ENCODE measurements at places on chromosomes 3 and 15.

DNA sequence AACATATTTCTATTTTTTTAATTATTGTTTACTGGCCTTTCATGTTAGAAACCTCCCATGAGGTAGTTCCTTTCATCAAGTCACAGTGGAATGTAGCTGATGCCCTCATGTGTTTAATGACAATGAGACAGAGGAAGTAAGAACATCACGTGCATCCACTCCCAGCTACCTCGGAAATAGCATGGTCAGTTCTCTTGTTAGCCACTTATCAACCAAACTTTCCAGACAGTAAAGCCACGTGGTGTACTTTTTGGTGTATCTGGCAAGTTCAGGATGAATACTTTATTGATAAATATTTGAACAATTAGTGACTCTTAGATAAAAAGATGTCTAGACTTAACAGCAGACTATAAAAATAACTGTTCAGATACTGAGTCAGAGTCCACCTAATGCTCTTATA lies 781.7 kb downstream of the MECOM start:
- no peak for DNase-seq

GRCh38 chr3:19399836-19400235 lies 251.5 kb downstream of the KCNH8 start:
- DNase-seq = no peak

GRCh38 chr3:31189971-31190370 lies 295.5 kb upstream of the GADL1 start:
- DNase-seq = no peak

DNA sequence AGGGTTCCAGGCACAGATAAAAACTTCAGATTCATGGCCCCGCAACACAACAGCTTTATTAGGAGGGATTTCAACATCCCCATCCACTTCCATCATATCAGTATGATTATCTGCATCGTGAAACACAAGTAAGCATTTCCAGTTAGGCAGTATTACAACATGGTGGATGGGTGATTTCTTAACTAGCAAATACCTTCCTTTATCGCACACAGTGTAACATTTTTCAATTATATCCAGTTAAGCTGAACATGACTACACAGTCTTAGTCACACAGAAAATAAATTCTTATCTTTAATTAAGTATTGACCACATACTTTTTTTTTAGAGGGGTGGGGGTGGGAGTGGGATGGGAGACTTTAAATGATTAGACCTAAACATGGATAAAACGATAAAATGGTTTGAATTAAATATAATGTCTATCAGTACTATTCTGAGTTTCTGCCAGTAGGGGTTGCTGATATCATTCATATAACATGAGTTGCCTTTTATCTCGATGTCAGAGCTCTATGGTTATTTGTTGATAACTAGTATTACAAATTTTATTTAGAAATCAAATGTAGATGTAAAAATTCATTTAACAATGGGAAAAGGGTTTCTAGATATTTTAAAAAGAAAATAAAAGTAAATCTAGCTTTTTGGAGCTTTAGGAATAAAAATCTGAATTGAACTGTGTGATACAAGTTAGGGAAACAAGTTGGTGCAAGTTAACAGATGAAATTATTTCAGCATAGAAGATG lies 146.6 kb downstream of the TBL1XR1 start:
- DNase-seq = peak; percentile 39

DNA sequence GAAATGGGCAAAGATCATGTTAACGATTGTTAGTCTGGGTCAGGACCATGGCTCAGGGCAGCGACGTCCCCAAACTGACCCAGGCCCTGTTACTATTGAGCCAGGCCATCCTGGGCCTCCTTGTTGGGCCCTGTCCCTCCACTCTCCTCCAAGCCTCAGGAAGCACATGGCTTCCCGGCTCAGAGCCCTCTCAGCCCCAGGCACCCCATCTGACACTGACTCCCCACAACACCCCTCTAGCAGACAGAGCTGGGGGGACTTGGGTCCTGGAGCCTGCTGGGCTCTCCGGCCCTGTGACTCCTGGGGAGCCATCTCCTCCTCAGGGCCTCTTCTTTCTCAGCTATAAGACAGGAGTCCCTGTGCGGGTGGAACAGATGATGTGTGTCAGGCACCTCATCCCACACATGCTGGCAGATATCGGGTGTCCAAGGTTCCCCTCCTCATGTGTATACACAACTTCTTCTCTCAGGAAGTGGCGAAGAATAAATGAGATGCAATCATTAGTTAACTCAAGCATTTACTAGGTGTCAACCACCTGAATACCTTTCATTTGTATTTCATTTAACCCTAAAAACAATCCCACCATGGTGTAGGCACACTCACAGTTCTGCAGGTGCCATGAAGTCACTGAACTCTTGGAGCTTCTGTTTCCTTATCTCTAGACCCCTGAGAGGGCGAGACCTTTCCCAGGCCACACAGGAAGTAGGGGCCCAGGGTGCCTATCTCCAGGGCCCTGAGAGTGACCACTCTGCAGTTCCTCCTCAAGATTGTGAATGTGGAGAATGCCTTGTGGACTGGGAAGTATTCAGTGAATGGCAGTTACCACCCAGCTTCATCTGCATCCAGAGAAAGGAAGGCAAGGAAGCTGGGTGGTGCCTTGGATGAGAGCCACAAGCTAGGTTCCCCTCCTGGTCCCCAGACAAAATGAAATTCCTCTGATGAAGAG lies 282.5 kb upstream of the TLE3 start:
- DNase-seq = no peak

DNA sequence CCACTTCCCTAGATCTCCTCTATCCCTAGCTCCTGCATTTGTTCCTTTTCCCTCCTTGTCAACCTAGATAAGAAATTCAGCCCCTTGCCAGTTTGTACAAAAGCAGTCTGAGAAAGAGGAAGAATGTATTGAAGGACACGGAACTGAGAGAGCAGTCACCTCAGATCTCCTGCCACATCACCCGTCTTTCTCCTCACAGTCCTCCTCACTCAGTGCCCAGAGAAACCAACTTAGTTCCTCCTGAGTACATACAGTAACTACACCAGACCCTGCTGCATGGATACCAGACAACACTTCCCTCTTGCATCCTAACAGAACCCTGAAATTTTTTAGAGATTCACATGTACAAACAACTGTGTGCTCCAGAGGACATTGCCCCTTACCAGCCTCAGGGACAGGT lies 563.6 kb upstream of the ADAMTS9 start:
- DNase-seq = no peak

- peak; percentile 32 for DNase-seq
These were observed 39.6 kb downstream of the ATP13A3 start for GRCh38 chr3:194447161-194447560.

DNA sequence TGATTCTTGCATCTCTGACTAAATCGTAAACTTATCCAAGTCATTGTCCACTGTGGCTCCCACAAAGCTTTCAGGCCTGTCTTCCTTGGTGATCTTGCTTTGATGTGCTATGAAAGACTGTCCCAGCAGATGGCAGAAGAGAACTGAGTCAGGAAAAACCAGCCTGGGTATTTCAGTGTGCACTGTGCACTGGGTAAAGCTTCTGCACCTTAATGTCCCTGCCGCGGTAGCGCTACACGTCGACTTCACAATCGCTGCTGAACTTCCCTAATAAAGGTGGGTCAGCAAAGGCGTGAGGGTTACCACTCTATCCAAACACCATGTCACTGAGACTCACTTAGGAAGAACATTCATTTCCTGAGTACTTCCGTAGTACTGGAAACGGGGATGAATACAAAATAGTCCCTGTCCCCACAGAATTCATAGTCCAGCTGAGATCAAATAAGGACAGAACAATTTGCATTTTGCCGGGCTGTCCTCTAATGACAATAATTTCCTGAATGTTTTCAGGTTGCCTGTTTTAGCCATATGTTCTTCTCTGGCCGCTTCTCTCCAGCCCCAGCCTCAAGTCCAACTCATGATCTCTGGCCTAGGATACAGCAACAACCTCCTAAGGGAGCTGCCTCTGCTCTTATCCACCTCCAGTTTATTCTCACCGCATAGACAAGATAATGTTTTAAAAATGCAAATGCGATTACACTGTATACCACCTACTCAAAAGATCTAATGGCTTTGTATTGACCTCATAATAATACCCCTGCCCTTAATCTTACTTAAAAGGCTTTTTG lies 83.6 kb upstream of the AKAP13 start:
- peak; percentile 84 for DNase-seq

DNA sequence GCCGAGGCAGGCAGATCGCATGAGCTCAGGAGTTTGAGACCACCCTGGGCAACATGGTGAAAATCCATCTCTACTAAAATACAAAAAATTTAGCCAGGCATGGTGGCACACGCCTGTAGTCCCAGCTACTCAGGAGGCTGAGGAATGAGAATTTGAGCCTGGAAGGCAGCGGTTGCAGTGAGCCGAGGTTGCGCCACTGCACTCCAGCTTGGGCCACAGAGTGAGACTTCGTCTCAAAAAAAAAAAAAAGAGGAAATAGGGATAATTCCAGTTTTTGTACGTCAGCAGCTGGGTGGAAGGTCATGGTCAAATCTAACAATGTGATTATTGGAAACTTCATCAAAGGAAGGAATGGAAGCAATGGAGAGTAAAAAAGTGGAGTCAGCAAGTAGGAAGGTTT lies 3.1 kb downstream of the CMC1 start:
- DNase-seq = no peak

DNA sequence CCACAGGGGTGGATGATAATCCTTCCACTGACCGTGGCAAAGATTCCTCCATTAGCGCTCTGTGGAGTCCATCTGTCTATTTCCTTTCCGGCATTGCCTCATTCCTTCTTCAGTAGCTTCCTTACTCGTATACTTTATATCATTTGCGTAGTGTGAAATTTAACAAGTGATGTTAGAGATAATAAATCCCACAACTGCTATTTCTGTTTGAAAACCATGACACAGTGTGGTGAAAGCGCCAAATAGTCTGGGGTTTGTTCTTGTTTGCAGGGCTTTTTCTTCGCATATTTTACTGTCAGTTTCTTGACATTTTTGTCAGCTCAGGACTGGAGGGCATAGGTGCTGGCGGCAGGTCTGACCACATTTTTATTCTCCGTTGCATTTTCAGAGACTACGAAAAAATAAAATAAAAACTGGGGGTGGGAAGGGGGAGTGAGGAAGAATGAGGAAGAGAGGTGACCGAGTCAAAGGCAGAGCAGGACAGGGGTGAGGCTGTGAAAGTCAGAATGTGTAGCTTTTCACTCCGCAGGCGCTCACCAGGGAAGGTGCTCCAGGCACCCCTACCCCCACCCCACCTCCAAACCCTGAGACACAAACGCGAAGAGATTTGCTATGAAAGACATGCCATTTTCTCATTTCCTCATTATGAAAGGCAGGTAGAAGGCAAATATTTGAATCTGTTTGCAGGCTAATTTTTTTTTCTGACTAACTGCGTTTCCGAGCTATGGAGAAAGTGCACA lies 965.0 kb downstream of the MCTP2 start:
- DNase-seq = no peak

DNA sequence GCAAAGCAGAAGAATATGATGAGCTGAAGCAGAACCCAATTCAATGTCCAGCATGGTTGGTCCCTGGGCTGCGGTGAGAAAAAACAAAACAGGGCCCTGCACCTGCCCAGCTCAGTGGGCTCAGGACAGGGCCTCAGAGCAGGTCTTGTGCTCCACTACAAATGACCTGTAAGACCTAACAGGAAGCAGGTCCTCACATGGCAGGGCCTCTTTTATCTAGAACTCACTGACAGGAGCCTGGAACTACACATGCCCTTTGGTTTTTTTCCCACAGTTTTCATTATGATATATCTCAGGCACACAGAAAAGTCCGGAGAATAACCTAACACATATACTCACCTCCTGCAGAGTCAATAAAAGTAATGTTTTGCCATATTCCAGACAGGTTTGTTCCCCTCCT lies 38.4 kb downstream of the CCDC12 start:
- no peak for DNase-seq

DNA sequence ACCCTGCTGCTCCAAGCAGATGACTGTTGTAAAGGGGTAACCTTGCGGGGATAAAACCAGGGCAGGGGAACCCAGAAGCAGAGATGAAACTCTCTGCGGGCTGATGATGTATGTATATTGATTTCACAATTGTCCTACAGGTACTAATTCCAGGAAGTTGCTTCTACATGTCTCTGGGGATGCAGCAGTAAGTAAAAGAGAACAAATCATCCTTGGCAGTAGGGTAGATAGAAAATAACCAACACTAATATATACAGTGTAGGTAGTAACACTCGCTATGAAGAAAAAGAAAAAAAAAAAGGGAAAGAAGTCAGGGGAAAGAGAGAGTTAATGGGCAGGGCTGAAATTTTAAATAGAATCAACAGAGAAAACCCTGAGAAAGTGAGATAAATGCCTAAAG lies 50.2 kb downstream of the EPHA3 start:
- DNase-seq = no peak

GRCh38 chr3:52522651-52523251 lies 10.9 kb downstream of the NT5DC2 start:
- no peak for DNase-seq

DNA sequence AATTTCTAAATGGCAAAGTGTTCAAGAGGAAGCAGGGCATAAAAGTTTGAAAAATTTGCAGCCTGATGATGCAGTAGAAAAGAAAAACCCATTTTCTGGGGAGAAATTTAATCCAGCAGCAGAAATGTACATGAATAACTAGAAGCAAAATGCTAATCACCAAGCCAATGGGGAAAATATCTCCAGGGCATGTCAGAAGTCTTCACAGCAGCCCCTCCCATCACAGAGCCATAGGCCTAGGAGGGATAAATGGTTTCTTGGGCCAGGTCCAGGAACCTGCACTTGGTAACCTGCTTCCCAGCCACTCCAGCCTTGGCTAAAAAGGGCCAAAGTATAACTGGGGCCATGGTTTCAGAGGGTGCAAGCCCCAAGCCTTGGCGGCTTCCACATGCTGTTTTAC lies 22.6 kb downstream of the OSTN start:
- DNase-seq = no peak

DNA sequence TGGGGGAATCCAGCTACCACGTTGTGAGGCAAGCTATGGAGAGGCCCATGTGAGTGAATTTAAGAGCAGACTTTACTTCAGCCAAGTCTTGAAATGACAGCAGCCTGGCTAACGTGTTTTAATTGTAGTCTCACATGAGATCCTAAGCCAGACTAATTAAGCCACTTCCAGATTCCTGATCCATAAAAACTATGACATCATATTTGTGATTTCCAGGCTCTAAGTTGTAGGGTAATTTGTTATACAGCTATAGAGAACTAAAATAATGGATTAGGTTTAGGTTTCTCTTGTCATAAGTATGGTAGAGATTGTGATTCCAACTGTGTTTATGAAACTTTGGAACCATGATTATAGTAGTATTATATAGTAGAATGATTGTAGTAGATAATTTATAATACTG lies 329.5 kb downstream of the DOCK3 start:
- no peak for DNase-seq

DNA sequence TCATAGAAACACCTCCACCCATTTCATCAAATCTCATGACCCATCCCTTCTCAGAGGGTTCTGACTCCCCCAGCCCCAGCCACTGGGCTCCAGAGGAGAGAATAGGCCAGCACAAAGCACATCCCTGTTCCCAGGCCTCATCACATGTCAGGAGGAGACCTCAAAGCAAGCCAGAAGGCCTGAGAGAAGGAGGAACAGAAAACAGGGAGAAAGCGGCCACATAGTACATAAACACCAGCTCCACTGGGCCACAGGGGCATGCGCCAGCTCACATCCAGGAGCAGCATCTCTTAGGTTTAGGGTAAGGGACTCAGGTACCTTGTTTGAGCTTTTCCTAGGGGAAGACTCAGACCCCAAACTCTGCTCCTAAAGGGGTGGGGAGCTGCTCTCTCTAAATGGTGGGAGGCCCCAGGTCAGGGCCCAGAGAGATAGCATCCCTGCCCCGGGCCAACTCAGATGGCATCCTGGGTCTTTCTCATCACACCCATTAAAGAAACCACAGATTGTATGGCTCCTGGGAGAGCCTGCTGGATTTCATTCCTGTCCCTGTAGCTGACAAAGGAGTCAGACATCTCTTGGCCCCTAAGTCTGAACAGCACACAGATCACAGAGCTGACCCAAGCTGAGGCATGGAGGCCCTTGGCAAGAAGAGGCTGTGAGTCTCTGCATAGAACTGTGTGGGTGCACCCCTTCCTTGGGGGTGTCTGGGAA lies 2.5 kb downstream of the SHF start:
- DNase-seq = no peak
